ENCODE measurements at places on chromosomes 12 and 14. TPM values are rescaled to one million over a fixed set of nuclear protein-coding genes. Genes with fewer than 3 reads are reported as not detected.

Gene RPGRIP1
- total RNA-seq = 0.34 TPM

Gene CCDC196
- total RNA-seq = not detected

Gene GZMH
- total RNA-seq = 4.9 TPM

Gene LALBA
- not detected for total RNA-seq

Gene METAP2
- total RNA-seq = 48.2 TPM

Gene NDRG2
- total RNA-seq = 280 TPM

Gene POTEG
- total RNA-seq = not detected

Gene SPRYD3
- 53.3 TPM for total RNA-seq

Gene SLC4A8
- 6.6 TPM for total RNA-seq

Gene TBX5
- 13.8 TPM for total RNA-seq

Gene RD3L
- total RNA-seq = not detected

Gene GALNT16
- total RNA-seq = 2.7 TPM

Gene PLA2G1B
- total RNA-seq = 34.9 TPM

Gene RAPGEF3
- total RNA-seq = 94.0 TPM

Gene SLC10A1
- total RNA-seq = not detected

Gene TAS2R50
- 1.8 TPM for total RNA-seq

Gene SLC35F4
- total RNA-seq = not detected

Gene RNASE3
- 0.76 TPM for total RNA-seq

Gene LGMN
- 77.7 TPM for total RNA-seq

Gene DNAJC22
- total RNA-seq = not detected

Gene SLC22A17
- 16.8 TPM for total RNA-seq

Gene FAM186B
- total RNA-seq = 1.8 TPM

Data from upper lobe of left lung (tissue), 6 donors.